ENCODE measurements at places on chromosomes 5 and 9.

GRCh38 chr5:78269088-78269703 lies 25.3 kb downstream of the AP3B1 start:
- no peak for DNase-seq

- DNase-seq: no peak
Measured at GRCh38 chr5:63263411-63263810, 684.8 kb downstream of the LRRC70 start.

DNA sequence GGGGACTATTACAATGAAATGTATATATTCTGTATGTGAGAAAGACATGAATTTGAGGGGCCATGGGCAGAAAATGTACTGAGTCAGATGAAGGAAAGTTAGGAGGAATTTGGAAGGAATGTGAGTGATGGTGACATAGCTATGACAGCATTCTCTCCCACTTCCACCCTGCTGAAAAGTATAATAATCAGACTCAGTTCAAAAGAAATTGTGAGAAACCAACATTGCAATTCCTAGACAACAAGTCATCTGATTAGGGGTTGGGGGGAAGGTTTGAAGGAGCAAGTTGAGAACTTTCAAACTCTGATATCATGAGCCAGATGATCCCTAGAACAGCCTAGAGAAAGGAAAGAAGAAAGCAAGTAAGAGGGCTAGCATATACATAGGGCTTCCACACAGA lies 370.6 kb downstream of the DMRTA1 start:
- DNase-seq: no peak

- DNase-seq: no peak
Measured at GRCh38 chr5:22896152-22896551, 43.0 kb upstream of the CDH12 start.

DNA sequence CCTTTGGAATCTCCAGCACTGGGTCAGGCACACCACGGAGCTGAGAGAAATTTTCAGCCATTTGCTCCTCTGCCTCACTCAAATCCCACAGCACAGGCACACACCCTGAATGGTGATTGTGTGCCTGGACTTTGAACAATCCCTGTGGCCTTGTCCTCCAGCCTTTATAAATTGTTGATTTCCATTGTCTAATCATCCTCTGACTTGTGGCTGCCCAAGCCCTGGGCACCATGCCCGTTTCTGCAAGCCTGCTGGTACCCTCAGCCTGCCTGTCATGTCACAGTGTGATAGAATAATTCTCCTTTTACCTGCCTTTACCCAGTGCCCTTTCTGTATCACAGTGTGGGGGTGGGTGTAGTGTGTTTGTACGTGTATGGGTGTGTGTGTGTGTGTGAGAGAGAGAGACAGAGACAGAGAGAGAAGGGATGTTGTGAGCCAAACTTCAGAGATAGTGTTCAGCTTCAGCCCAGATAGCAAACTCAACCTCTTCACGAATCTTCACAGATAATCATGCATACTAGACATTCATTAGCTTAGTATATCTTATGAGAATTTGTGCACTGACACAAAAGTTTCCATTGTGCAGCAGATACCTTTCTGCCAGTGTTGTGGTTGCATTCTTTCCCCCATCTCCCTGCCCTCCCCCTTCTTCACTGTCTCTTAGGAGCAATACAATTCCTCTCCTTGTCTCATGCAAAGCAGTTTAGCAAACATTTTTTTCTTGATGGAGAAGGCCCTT lies 27.8 kb upstream of the SLC44A1 start:
- DNase-seq: no peak

DNA sequence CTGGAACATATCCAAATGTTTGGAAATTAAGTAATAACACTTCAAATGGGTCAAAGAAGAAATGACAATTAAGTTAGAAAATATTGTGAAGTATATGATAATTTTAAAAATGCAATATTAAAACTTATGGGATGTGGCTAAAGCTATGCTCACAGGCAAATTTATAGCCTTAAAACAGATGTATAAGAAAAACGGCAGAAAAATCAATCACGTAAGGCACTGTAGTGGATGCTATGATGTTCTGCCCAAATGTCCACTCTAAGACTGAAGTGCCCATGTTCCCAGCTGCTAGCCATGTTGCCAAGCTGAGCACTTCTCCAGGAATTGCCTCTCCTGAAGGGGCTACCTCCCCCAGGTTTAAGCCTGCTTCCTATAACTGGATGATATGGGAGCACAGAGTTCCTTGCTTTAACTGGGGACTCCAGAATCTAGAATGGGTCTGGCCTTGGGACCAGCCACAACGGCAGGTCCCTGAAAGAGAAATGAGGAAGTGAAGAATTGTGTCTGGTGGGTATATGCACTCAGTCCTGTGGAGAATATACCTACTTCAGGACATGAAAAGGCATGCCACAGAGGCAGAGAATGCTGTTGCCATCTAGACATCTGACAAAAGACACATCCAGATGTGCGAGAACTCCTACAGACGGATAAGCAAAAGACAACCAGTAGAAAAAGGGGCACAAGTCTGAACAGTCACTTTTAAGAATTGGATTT lies 78.2 kb upstream of the RXRA start:
- DNase-seq: no peak

- no peak for DNase-seq
Measured at GRCh38 chr5:142938266-142938880, 168.2 kb downstream of the ARHGAP26 start.

- no peak for DNase-seq
Measured at GRCh38 chr9:126152622-126153362, 173.8 kb upstream of the MVB12B start.

- no peak for DNase-seq
Measured at GRCh38 chr5:82274343-82275211, 3.6 kb downstream of the RPS23 start.
